Breast epithelium (tissue), 4 donors: ENCODE measurements at places on chromosomes 7 and 10. TPM values are rescaled to one million over a fixed set of nuclear protein-coding genes. Genes with fewer than 3 reads are reported as not detected.
A peak's percentile ranks its signal among the peaks of the same experiment; 100 is the strongest.

DNA sequence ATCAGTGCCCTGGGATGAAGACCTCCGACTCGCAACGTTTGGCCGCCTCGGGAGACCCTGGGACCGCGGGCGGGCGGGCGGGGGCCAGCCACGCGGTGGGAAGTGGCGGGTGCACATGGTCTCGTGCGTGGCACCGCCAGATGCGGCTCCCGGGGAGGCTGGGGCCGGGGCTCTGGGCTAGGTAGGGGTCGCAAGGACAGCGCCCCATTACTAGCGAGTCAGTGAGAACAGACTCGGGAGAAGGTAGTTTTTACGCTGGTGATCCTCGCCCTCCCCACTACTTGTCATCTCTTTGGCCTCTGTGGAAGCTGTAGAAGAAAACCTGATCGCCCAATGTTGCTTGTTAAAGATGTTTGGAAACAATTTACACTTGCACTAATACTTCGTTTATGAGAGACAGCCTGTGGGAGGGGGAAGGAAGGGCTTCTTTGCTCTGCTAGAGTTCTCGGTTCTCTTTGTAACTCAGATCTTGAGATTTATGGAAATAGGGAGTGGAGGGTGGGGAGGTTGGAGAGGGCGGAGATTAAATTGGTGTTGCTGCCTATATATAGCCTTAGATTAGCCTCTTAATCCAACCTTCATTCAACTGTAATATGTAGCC, 591 bp downstream of the BZW2 start:
- DNase-seq, result no peak

- no peak for DNase-seq
Measured at GRCh38 chr7:73718905-73719805, at the start of gene STX1A. STX1A (minus strand) TSS chr7:73719669; CDS start chr7:73719631, 38 bp downstream.

GRCh38 chr10:93383562-93383981, 98.6 kb downstream of the MYOF start:
- DNase-seq, result no peak

DNA sequence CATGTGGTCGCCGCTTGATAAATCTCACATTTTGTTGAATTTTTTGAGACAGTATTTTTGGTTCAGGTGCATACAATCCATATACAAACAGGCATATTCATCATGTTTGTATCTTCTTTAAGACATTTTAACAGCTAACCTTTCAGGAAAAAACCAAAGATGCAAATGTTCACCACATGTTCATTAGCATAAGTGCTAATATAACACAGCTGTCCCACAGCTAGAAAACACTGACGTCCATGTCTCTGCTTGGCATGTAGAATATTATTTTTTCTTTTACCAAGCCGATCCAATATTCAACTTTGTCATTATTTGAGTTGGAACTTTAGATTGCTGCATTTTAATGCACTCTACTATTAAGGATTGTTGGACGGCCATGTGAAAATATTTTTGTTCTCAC, 31.2 kb downstream of the BMPER start:
- DNase-seq, result no peak

DNA sequence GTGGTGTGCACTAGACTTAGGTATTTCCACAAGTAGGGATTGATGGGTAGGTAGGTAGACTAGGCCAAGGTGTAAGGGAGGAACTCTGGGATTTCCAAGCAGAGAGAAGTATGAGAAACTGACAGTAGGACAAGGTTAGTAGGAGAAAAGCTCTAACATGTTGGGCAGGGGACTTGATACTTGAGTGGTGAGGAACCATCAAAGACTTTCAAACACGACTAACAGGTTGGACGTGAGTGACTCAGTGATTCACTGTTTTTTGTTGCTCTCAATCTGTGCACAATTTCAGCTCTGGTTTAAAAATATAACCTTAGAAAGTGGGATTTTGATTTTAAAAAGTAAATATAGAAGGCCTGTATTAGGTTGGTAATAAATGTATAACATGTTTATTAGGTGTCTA, 44.4 kb downstream of the KLHDC10 start:
- DNase-seq, result no peak

DNA sequence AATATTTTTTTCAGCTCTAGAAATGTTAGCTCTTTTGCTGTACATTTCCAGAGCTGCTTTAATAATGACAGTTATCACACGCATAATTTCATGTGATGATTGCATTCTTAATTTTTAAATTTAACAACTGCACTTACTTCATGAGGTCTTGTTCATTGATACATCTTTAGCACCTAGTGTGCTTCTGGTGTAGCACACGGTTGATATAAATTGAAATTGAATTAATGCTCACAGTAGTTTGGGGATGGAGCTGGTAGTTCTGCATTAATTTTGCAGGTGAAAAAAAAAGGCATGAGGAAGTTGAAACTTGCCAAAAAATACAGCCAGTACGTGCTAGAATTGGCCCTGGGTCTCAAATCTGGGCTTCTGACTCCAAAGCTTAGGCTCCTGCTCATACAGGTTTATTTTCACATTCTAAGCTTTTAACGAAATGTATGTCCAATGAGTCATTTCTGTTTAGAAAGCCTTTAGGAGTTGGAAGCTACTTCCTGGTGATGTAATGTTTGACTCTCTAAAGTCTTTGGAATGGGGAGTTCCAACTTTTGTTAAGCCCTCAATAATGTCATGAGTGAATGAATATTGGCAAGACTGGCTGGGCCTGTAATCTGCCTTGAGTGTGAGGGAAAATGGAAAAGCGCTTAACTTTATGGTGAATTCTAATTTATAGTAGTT, 62.5 kb downstream of the DAGLB start:
- DNase-seq, result no peak

DNA sequence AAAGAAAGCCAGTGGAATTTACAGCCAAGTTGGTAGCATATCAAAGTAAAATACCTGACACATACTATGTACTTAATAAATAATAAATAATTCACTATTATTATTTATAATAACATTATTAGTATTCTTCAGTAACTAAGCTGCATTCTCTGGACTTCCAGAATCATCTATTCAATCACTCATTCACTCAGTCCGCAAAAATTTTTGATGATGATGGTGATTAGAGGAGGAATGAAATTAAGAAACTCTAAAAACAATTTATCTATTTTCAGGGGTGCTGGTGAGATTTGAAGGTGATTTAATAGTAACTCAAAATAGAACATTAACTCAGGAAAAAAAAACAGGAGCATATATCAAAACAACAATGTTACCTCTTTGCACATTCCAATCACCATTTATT, 3.2 kb upstream of the LIPN start:
- DNase-seq, result no peak

- DNase-seq, result no peak
Measured at GRCh38 chr10:91126471-91126870, 94.0 kb upstream of the PCGF5 start.

Gene SPDYE8
- total RNA-seq, result not detected

DNA sequence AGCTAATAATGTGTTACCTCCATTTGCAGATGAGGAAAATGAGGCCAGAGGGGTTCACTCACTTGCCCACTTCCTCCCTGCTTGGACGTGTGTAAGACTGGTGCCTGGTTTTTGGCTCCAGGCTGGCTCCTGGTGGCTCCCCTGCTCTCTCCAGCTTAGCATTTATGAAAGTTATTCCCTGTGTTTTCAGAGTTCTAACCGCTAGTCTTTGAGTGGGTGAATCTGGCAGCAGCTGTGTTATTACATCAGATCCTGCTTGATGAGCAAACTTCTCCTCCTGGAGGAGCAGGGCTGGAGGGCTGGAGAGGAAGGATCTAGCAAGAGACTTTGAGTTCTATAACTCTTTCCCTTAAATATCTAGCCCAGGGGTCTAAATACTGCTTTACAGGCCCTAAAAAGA, 80.9 kb upstream of the AGBL3 start:
- DNase-seq, result peak; percentile 88

Gene CALCR
- 0.15 TPM for total RNA-seq

- peak; percentile 38 for DNase-seq
Measured at GRCh38 chr7:157713591-157713990, 376.8 kb downstream of the DNAJB6 start.

DNA sequence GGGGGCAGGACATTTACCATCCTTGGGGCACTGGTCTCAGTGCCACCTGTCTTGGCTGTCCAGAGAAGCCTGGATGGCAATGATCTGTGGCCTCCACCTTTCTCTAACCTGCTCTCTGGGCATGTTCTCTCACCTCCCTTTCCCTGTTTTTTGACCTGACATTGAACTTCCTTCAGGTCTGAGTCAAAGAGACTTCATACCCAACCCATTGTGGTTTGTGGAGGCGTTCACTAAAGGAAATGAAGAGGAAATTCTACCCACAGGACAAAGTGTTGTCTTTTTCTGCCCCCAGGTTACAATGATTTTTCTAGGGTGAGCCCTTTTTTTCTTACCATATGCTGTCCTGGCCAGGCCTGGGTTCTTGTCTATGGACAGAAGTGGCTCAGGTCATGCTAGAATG, 76.6 kb downstream of the CYP26A1 start:
- no peak for DNase-seq

GRCh38 chr7:102044984-102045673, 227.7 kb downstream of the CUX1 start:
- DNase-seq, result no peak

DNA sequence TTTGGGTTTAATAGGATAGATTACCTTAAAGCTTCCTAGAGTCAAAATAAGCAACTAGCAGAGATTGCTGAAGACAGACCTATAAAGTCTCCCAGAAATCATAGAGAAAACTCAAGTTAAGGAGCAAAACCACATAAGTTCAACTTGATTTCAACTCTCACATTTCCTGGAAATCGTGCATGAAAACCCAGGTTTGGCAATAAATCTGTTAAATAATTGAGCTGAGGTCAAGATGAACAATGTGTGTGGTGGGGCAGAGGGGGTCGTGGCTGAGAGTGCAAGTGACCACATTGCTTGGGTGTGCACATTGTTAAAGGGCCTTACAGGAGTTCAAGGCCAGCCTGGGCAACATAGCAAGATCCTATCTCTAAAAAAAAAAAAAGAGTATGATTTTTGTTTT, 636.5 kb downstream of the GALNT17 start:
- DNase-seq, result no peak

- no peak for DNase-seq
Measured at GRCh38 chr7:136074843-136075242, 97.7 kb upstream of the MTPN start.

GRCh38 chr7:6558837-6559236, 7.6 kb upstream of the GRID2IP start:
- DNase-seq, result no peak

Gene WDR86
- 61.5 TPM for total RNA-seq

Gene ZNF783
- total RNA-seq, result 23.9 TPM

Gene ZFYVE27
- 37.6 TPM for total RNA-seq

- DNase-seq, result peak; percentile 58
Measured at GRCh38 chr10:70052462-70053217, at the start of gene MACROH2A2. MACROH2A2 (plus strand) TSS chr10:70052846; CDS start chr10:70075659, 22,813 bp downstream.

DNA sequence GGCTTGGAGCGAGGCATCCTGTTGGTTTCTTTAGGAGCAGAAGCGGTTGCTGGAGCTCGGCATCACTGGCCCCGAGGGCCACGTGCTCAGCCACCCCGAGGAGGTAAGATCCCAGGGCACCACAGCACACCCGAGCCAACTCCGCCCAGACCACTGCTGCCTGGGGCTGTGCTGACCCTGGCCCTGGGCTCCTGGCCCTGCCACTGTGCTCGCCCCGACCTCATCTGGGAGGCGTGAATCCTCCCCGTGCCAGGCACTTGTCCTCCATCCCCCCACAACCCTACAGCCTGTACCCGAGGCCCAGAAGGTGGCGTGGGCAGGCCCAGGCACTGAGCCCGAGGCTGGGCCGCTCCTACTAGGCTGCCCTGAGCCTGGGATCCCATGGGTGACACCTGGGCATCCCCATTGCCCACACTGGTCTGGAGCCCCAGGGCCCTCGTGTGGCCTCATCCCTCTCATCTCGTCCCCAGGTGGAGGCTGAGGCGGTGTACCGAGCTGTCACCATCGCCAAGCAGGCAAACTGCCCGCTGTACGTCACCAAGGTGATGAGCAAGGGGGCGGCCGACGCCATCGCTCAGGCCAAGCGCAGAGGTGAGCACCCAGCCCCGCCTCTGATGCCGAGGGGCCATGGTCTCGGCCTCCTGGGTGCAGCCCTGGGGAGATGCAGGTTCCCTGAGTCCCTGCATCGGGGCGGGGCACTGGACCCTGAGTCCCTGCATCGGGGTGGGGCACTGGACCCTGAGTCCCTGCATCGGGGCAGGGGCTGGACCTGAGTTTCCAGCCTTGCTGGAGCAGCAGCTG, 11.8 kb downstream of the DPYSL4 start:
- DNase-seq, result no peak

- DNase-seq, result no peak
Measured at GRCh38 chr10:70843333-70843732, 27.6 kb downstream of the SGPL1 start.

- DNase-seq, result no peak
Measured at GRCh38 chr7:82209179-82209747, 234.3 kb downstream of the CACNA2D1 start.

GRCh38 chr10:31769564-31769963, 159.1 kb downstream of the ARHGAP12 start:
- DNase-seq, result no peak

GRCh38 chr10:1733720-1734119, 3.6 kb downstream of the ADARB2 start:
- no peak for DNase-seq

Gene PTPN20
- total RNA-seq, result 14.8 TPM

Gene RFC2
- total RNA-seq, result 15.4 TPM

Gene NANOS1
- 2.9 TPM for total RNA-seq

Gene NFE2L3
- 4.9 TPM for total RNA-seq

Gene AMZ1
- total RNA-seq, result 0.88 TPM

GRCh38 chr7:115789901-115790300, 240.7 kb downstream of the TFEC start:
- no peak for DNase-seq

GRCh38 chr7:2065528-2065927, 167.2 kb downstream of the MAD1L1 start:
- DNase-seq, result no peak

Gene GATA3
- 0.48 TPM for total RNA-seq

DNA sequence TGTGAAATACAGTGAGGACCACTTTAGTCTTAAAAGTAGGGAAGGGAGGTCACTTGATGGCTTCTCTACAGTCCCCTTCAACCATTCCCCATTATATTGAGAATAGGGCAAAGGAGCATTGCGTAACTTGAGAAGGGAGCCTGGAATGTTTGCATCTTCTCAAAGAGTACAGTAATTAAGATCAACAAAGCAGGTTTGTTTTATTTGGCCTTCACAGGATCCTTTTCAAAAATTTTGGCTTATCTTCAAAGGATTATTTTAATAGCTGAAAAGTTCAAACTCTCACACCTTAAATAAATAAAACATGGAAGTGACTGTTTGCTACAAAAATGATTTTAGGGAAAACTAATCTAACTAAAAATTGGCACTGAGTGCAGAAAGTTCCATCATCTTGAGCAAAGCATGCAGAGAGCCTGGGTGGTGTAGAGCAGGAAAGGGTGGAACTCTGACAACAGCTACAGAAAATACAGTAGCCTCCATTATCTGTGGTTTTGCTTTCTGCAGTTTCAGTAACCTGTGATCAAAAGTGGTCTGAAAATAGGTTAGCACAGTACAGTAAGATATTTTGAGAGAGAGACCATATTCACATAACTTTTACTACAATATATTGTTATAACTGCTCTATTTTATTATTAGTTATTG, 214.0 kb downstream of the MDFIC start:
- DNase-seq, result no peak
